AG04450 (cell line): ENCODE measurements at places on chromosomes 3 and 15.

DNA sequence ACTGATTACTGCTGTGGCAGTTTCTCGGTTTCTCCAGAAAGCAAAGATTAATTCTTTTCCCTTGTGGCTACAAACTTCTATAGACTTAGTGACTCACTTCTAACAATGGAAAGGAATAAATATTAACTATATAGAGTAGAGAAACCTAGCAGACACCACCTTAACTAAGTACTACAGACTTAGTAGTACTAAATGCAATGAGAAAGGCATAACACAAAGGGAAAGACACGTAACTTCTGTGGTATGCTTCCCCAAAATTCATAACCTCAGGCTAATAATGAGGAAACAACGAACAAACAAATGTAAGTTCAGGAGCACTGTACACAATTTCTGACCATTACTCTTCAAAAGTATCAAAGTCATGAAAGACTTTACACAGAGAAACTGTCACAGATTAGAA lies 31.2 kb downstream of the ATG3 start:
- DNase-seq, result no peak

- no peak for DNase-seq
These were observed 70.1 kb downstream of the TRAK1 start for GRCh38 chr3:42161050-42161935.

DNA sequence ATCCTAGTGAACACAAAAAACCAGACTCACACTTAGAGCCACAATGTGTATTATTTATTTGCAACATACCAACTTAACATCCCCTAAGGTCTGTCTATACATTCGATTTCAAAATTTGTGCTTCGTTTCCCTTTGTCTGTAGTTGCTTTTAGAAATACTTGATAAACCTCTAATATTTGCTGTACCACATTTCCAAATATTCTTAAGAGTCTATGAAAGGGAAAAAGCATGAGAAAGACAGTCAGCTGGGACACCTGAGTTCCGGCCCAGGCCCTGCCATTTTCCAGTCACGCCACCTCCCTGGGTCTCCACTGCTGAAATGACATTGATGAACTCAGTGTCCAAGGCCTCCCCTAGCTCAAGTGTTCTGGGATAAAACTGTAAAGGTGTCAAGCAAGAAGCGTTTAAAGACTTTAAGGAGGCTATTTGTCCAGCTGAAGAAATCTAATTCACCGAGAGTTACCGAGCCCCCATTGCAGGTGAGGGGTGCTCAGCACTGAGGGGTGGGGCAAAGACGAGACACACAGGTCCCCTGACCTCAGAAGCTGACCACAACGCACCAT lies 26.6 kb downstream of the LRRC2 start:
- DNase-seq, result no peak

DNA sequence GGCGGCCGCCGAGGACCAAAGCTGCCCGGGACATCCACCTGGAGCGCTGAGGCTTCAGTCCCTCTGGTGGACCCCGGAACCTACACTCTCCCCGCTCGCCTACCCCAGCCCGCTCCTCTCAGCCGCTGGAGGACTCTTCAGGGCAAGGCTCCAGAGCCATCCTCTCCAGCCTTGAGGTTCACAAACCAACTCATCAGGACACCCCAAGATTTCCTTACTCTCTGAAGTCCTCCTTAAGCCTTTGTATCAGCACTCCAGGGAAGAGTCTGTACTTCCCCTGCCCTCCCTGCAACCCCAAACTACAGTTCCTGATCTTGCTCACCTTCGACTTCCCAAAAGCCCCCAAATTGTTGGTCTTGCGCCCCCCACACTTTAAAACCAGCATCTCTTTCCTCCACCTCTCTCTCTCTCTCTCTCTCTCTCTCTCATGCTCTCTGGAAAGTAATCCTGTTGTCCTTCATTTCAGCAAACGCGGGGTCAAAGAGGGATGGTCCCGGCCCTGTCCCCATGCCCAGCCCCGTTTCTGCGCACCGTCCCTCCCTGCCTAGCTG lies 438 bp downstream of the THBS1 start:
- no peak for DNase-seq

GRCh38 chr3:23981955-23982354 lies 36.9 kb downstream of the NR1D2 start:
- no peak for DNase-seq

DNA sequence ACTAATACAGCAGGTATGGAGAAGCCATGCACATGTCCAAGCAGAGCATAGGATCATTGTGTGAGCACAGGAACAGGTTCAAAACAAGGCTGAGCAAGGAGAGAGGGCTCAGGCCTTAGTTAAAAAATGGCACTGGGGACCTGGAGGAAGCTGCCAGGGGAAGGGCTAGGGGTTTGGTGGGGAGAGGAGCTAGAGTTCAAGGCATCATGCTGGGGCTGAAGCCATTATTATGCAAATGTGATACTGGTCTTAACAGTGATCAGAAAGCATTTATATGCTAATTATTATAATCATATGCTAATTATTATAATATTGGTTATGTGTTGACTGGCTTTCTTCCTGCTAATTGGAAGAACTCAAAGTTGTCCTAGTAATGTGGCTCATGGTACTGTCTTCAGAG lies 546.0 kb upstream of the CFAP20DC start:
- no peak for DNase-seq

GRCh38 chr3:9806688-9807589 lies 3.1 kb upstream of the TTLL3 start:
- DNase-seq, result no peak

GRCh38 chr3:69893274-69893673 lies 106.3 kb upstream of the SAMMSON start:
- no peak for DNase-seq

DNA sequence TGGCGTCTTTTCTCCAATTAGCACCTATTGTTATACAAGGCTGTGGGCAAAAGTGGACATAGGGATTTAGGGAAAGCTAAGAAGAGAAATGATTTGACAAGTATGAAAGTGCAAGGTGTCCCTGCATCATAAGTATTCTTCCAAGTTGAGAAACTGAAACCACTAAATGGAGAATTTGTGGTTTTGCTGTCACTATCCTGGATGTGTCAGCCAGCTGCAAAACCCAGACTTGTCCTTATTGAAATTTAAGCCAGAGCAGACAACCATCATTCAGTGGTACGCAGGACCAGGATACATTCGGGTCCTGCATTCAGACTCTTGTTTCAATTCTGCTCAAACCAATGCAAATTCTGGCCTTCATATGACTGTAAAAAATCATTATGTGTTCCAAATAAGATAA lies 384.8 kb upstream of the TGFBR2 start:
- DNase-seq, result no peak

DNA sequence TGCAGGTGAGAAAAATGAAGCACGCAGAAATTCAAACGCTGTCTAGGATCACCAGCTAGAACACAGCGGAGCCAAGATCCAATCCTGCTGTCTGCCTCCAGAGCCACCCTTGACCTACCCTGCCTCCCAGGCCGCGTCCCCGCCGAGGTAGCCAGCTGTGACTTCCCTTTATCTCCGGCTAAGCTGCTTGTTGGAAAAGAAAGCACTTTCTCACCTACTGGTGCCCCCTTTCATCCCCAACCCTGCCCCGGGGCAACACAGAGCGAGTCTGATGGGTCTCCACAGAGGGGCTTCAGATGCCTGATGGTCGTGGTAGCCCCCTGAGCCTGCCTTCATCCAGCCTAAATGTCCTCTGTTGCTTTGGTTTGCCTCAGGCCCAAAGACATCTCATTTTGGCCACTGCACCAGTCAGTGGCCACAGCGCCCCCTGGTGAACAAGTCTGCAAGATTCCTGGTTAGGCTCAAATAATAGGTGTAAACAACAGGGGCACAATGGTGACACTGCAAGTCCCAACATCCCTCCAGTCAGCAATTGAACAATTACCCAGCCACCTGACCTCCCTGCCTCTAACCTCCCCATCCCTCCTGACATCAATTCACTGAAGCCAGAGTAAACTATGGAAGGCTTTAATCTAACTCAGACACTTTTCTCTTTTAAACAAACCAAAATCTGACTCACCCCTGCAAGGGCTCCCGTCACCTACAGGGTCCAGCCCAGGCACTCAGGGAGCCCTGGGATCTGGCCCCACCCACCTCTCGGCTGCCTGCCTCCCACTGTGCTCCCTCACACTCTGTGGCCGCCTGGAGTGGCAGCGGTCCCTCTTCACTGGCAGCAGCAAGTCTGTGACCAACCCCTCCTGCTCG lies 27.3 kb upstream of the BCL2L10 start:
- no peak for DNase-seq

- DNase-seq, result no peak
These were observed 163.9 kb downstream of the SUCNR1 start for GRCh38 chr3:152037297-152037696.

DNA sequence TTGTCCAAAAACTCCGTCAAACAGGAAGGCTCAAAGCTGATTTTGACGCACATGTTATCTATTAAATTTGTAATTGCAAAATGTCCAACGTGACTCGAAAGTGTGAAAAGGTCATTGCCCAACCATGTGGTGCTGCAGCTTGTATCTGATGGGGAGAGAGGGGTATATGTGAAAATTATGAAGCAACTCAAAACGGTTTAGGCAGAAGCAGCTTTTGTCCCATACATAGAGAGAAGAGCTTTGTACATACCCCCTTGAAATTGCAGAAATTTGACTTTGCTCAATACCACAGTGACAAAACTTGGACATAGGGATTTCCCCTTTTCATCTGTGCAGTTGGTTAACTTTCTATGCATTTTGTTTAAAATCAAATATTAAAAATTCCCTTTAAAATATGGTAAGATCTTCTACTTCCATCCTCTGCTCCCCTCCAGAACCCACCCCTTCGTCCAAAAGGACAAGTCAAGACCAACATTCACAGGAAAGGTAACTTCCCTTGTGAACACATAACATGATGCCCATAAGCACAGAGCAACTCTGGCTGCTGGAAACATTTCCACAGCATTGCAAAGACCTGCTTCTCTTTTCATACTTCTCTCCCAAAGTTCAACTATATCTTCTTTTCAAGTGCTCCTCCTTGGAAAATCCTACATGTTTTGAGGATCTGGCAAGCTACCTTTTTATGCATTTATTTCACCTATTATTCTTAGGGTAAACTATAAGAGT lies 253.7 kb upstream of the THBS1 start:
- no peak for DNase-seq

DNA sequence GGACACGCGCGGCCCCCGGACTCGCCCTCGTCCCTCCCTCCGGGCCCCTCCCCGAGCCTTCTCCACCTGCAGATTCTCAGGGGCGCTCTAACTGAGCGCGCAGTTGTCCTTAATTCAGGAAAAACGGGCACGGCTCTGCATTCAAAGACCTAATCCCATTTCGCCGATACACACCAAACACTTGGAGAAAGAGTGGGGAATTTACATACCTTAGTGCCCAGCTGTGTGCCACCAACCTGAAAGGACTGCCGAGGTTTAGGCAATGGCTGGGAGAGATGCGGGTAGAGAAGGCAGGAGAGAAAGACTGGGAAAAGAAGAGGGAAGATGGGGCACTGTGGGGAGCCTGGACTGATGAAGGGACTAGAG lies 21.8 kb downstream of the IGDCC3 start:
- no peak for DNase-seq

- no peak for DNase-seq
These were observed 20.4 kb upstream of the PARL start for GRCh38 chr3:183904833-183905780.

DNA sequence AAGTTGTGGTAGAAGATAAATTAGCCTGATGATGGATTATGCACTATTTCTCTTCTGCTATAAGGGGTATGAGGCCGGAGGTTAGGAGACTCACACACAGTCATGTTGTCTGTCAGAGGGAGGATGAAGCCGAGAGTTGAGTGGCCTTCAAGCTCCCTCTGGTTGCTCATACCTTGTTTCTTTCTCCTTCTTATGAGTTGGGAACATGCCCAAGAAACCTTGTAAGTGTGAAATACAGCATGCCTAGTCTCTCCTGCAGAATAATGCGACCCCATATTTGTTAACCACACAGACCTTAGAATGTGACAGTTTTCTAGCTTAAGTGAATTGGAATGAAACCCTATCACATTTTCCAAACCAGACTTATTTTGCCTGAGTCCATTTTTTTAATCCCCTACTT lies 366.7 kb downstream of the PTPRG start:
- no peak for DNase-seq

DNA sequence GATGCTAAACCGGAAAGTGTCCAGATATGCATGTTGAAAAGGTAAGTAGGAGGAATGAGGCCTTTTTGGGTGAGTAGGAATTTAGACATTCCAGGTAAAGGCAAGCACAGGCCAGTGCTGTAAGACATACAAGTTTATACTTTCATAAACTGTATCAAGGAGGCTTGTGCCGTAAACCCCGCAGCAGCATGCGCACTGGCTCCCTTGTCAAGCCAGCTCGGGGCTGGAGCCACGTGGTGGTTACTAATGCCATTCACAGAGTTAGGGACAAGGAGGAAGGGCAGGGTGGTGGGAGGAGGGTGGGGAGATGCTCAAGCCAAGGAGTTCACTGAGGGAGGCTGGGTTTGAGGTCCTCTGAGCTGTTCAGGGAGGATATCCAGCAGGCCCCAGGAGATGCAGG lies 35.8 kb downstream of the PLD1 start:
- no peak for DNase-seq

- DNase-seq, result peak; percentile 57
These were observed 86.2 kb downstream of the FBN1 start for GRCh38 chr15:48559285-48559684.

- no peak for DNase-seq
These were observed 219.8 kb upstream of the THRB start for GRCh38 chr3:24714436-24714835.

DNA sequence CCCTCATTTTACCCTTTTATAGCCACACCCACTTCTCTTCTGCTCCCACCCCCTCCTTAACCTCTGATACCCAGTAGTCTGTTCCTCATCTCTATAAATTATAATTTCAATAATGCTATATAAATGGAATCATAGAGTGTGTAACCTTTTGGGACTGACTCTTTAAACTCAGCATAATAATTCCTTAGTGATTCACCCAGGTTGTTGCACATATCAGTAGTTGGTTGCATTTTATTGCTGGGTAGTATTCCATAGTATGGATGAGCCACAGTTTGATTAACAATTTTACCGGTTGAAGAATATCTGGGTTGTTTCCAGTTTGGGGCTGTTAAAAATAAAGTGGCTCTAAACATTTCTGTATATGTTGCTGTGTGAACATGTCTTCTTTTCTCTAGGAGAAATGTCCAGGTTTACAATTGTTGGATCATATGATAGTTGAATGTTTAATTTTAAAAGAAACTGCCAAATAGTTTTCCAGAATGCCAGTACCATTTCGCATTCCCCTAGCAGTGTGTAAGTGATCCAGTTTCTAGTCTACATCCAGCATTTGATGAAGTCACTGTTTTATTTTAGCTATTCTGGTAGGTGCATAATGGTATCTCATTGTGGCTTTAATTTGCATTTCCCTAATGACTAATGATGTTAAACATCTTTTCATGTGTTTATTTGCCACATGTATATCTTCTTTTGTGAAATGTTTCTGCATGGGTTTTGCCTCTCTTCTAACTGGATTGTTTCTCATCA lies 68.5 kb downstream of the VPS8 start:
- peak; percentile 38 for DNase-seq

GRCh38 chr3:162525771-162526170 lies 1029.2 kb downstream of the OTOL1 start:
- DNase-seq, result no peak
